Activated naive CD4-positive, alpha-beta T cell (primary cell): ENCODE measurements at places on chromosomes 1 and 21.

DNA sequence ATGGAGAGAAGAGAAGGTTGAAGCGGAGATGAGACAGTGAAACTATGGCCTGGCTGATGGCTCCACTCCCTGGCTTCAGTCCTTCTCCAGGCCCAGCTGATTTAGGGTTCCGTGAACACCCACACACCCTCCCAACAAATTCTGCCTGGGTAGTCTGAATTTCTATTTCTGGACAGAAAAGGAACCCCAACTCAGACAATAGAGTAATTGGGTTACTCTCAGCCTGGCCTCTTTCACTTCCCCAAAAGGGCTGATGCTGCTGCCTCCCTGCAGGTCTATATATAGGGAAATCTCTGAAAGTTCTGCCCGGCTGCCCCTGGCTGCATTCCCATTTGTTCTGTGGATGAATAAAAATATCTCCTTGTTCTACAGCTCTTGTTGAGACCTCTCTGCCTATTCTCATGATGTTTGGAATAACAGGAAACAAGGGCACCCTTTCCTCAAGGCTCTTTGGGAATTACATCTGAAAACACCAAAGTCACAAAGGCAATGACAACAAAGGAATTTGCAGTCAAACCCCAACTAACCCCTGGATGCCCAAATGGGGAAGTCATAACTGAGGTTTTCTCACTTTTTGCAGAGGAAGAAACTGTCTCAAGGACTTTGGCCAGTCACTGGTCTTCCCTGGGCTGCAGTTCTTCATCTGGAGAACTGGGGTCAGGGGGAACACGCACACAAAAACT is 11.4 kb upstream of the ZSCAN20 start:
- no peak for DNase-seq

GRCh38 chr1:91569411-91570119 is 68.9 kb downstream of the CDC7 start:
- no peak for DNase-seq

DNA sequence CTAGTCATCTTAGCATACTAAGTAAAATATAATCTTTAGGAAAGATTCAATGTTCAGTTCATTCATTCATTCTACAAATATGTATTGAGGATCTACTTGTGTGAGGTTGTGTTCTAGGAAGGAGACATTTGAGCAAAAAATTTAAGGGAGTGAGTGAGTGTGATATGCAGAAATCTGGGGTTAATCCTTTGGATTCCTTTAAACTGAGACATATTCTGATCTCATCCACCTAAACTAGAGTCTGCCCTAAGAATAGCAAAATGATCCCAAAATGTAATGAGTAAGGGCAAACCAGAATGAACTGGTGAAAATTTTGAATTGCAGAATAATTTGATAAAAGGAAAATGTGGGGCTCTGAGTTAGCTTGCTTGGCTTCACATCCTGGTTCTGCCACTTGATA is 8.6 kb downstream of the UBE2U start:
- DNase-seq: no peak

GRCh38 chr1:27448982-27449381 is 41.0 kb downstream of the WASF2 start:
- no peak for DNase-seq

DNA sequence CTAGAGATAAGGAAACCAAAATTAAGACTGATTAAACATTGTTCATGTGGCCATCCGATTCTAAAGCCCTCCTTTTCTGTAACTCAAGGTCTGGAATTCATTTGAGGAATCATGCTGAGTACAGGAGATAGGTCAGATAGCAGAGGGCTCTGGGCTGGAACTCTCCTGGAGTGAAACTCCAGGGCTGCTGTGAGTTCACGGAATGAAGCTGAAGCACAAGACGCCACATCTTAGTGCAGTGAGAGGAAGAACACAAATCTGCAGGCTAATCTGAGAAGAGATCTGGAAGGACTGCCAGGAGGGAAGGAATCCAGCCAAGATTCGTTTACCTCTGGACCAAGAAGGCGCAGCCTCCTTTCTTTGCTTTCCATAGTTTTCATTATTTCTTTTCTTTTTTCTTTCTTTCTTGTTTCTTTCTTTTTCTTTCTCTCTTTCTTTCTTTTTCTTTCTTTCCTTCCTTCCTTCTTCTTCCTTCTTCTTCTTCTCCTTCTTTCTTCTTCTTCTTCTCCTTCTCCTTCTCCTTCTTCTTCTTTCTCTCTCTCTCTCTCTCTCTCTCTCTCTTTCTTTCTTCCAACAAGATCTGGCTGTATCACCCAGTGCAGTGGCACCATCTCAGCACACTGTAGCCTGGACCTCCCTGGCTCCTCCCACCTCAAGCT is 74.8 kb upstream of the ATP1B1 start:
- no peak for DNase-seq

DNA sequence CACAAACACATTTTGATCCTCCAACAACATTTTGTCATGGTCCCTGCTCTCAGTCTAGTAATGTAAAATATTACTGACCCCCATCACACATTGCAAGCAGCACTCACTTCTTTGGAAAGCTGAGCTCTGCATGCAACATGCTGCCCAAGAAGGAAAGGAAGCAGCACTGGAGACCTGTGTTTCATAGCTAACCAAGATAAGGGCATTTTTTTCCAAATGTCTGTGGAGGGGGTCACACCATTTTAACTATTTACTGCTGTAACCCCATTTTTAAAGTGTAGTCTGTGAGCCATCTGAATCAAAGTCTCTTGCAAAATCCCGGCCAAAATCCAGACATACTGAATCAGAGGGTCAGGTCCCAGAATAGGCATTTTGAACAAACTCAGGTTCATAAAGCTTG is 4.5 kb upstream of the RASSF5 start:
- DNase-seq: no peak

DNA sequence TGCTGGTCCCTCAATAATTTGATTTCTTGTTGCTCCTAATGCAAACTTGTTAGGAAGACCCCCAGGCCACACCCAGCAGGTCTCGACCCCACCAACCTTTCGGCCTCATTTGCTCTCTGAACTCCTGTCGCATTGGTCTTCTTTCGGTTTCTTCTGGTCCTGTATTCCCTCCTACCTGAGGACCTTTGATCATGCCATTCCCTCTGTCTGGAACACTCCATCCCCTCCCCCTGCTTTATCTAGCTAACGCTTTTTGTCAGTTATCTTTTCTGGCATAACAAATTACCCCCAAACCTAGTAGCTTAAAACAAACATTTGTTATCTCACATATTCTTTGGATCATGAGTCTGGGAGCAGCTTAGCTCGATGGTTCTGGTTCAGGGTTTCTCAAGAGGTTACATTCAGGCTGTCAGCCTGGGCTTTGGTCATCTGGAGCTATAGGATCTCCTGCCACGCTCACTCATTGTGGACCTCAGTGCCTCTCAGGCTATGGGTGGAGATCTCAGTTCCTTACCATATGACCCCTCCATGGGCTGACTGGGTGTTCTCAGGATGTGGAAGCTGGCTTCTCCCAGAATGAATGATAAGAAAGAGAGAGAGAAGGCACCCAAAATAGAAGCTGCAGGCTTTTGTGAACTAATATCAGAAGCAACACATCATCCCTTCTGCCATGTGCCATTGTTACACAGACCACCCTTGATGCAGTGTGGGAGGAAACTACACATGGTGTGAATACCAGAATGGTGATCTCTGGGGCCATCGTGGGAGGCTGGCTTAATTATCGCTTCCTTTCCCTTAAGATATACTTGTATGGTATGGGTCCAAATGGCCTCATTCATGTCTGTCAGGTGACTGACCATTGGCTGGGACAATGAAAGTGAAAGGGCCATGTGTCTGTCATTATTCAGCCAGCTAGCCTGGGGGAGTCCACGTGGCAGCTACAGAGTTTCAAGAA is 29.1 kb upstream of the BCAR3 start:
- no peak for DNase-seq

GRCh38 chr1:226370144-226370923 is 37.6 kb downstream of the PARP1 start:
- DNase-seq: no peak

- no peak for DNase-seq
Observed at GRCh38 chr1:40712405-40712944, 21.0 kb downstream of the NFYC start.

GRCh38 chr1:225749706-225750105 is 27.9 kb upstream of the SRP9 start:
- no peak for DNase-seq

DNA sequence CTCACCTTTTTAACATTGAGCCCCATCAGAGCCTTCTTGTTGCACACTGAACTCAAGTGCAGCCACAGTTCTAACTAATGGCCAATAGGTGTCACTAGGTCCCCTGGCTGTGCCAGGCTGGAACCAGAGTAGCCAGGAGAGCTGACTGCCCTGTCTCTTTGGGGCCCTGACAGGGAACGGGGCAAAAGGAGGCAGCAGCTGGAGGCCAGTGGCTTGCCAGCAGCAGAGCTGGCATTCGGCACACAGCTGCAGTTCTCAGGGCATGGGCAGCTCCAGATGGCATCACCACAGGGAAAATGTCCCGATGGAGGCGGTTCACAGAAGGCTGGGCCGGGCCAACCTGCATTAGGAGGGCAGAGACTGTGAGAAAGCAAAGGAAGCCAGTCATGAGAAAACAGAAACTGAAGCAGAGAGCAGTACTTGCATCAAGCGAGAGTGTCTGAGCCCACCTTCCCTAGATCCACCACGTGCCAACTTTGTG is 188.6 kb downstream of the FCRL5 start:
- no peak for DNase-seq

- DNase-seq: no peak
Observed at GRCh38 chr21:41674402-41674801, 92.5 kb downstream of the RIPK4 start.

GRCh38 chr1:30444401-30444800 is 279.0 kb downstream of the MATN1 start:
- DNase-seq: no peak

- DNase-seq: no peak
Observed at GRCh38 chr1:109239409-109240068, 9.8 kb upstream of the CELSR2 start.

- DNase-seq: no peak
Observed at GRCh38 chr1:204123376-204123775, 28.5 kb downstream of the ETNK2 start.

DNA sequence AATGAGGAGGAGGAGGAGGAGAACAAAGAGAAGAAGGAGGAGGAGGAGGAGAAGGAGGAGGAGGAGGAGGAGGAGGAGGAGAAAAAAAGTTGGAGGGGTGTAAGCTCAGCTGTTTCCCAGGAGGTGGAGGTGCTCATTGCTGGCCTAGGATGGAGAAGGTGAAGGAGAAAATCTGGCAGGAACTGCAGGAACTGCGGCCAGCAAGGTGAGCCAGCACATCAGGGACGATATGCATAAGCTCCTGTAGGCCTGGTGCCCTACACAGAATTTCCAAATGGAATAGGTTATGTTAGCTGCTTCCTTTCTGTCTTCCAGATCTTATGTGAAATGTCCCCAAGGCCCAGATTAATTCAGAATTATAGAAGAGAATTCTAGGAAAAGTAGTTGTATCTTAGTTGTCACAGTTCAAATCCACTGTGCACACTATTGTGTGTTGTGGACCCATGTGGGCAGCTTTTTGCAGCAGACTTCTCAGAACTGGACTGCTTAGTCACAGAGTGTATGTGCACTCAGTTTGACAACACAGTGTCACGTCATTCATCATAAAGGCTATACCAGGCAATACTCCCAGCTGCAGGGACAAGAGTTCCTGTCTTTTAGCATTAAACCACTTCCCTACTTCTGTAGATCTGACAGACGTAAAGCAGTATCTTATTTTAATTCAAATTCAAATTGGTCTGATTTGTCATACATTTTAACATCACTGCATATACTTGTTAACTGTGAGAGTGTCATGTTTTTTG is 303.7 kb downstream of the HLX start:
- DNase-seq: no peak

GRCh38 chr1:110206261-110206920 is 3.7 kb upstream of the KCNC4 start:
- DNase-seq: no peak

DNA sequence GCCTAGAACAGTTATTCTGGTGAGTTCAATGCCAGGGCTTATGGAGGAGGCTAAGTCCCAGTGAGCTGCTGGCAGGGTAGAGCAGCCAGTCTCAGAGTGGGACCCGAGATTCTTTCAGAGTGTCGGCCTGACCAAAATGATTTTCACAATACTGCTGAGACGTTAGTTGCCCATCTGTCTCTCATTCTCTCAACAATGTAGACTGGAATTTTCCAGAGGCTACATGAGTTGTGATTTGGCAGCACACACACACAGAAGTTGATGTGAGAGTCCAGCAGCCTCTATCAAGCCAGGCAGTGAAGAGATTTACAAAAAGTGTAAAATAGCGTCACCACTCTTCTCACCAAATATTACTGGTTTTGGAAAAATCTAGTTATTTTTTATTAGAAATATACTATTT is 21.7 kb downstream of the CACNA1S start:
- no peak for DNase-seq

GRCh38 chr1:183879966-183880365 is 75.0 kb downstream of the RGL1 start:
- DNase-seq: no peak

DNA sequence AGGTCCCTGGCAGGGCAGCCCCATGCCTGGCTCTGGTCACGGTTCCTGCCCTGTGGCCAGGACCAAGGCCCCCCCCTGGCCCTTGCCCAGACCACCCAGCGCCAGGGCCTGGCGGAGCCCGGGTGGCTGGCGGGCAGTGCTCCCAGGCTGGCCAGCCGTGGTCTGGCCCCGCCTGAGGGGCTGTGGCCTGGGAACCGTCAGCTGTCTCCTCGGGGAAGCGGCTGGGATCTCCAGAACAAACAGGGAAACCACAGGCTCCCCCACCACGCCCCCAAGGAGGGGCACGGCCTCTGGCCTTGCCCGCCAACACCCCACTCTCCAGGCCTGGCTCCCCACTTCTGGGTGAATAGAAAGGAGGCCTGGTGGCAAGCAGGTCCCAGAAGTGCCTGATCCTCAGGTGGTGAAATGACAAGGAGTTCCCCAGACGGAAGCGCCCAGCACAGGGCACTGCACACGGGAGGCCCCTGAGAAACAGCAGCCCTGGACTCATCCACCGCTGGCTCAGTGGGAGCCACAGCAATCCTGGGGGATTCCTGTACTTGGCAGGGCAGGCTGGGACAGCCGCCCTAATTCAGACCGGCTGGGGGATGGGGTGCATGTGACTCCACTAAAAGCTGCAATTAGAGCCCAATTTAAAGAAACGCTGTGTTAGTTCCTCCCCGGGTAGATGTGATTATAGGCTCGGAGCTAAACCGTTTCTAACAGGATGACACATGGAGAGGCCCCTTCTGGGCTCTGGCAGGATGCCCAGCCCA is 78.9 kb downstream of the RAP1GAP start:
- no peak for DNase-seq

- DNase-seq: peak; percentile 9
Observed at GRCh38 chr21:34129039-34129891, 55.9 kb downstream of the MRPS6 start.
